Stimulated activated CD4-positive, alpha-beta T cell treated with anti-CD3 and anti-CD28 coated beads, TNF-alpha, amount 100 ng/mL, for 4 hours (primary cell): ENCODE measurements at places on chromosomes 4 and X.

- DNase-seq: no peak
Measured at GRCh38 chr4:42282081-42282901, 115.0 kb upstream of the SHISA3 start.

- DNase-seq: no peak
Measured at GRCh38 chr4:80312124-80312523, 23.4 kb upstream of the CFAP299 start.

GRCh38 chr4:168677879-168678278 lies 181.0 kb downstream of the PALLD start:
- DNase-seq: no peak

GRCh38 chr4:176526704-176527103 lies 206.9 kb downstream of the SPCS3 start:
- no peak for DNase-seq

DNA sequence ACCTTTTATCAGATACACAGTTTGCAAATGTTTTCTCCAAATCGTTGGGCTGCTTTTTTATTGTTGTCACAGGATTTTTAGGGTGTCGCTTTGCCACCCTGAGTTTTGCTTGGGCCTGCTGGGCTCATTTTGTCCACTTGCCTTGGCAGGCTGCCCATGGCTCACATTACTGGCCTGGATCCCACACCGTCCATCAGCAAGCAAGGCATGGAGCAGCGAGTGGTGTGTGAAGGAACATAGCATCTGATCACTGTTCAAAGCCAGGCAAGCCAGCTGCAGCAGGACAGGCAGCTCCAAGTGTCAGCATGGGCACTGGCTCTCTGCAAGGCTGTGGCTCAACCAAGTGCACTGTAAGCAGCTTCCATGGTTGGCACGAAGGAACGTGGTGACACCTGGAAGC lies 261.4 kb upstream of the TECRL start:
- no peak for DNase-seq

GRCh38 chr4:92270908-92271307 lies 32.9 kb upstream of the GRID2 start:
- DNase-seq: no peak

- no peak for DNase-seq
Measured at GRCh38 chrX:92231391-92231790, 452.2 kb downstream of the PCDH11X start.

GRCh38 chrX:65635378-65635777 lies 32.1 kb upstream of the MSN start:
- DNase-seq: no peak

GRCh38 chr4:89468602-89469001 lies 161.0 kb upstream of the GPRIN3 start:
- no peak for DNase-seq

GRCh38 chr4:6088950-6089349 lies 70.7 kb upstream of the C4orf50 start:
- no peak for DNase-seq

DNA sequence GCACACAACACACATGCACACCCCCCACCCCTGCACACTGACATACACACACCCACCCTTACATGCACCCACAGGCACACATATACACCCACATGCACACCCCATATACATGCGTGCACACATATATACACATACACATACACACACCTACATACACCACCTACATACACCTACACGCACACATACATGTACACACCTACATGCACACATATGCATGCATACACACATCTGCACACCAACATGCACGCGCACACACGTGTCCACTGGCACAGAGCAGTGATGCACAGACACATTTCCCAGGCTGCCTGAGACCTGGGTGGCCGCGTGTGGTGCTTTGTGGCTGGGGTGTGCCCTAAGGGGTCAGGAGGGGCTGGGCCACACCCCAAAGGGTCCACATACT lies 31.7 kb downstream of the FGFRL1 start:
- no peak for DNase-seq

DNA sequence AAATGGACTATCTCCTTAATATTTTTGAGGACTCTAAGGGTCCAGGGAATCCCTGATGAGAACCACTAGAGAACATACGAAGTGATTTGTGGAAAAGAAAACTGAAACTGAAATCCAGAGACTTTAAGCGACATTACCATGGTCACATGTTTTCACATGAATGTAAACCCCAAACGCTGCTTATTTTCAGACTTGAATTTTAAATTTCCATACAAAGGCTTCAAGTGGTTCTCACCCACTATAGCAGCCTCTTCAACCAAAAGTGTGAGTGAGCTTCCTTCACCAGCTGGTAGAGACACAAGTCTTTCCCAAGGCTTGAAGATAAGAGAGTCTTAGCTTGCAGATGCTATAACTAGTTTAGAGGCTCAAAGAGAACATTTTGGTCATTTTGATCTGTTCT lies 232.7 kb downstream of the MGST2 start:
- no peak for DNase-seq

- DNase-seq: no peak
Measured at GRCh38 chrX:71514367-71515037, 18.4 kb upstream of the OGT start.

- no peak for DNase-seq
Measured at GRCh38 chr4:26342328-26343037, 21.7 kb downstream of the RBPJ start.

DNA sequence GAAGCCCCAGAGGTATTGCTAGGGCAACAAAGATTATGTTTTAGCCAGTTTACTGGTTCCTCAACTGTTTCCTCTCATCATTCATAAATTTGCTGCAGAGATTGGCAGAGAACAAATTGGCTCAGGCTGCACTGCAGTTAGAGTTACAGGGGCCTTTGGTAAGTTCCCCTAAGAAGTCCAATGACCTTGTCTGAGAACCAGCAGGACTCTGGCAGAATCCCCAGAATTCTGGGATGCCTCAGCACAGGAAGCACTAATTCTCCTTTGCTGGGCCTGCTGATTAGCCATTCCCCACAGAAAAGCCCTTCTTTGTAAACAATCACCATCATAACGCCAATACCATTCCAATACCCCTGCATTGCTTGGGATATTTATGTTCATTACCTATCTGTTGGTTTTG lies 151.3 kb downstream of the USP46 start:
- no peak for DNase-seq

- no peak for DNase-seq
Measured at GRCh38 chr4:98473046-98473445, 185.4 kb downstream of the TSPAN5 start.

- DNase-seq: no peak
Measured at GRCh38 chrX:101759000-101759399, 99.3 kb upstream of the ARMCX2 start.

DNA sequence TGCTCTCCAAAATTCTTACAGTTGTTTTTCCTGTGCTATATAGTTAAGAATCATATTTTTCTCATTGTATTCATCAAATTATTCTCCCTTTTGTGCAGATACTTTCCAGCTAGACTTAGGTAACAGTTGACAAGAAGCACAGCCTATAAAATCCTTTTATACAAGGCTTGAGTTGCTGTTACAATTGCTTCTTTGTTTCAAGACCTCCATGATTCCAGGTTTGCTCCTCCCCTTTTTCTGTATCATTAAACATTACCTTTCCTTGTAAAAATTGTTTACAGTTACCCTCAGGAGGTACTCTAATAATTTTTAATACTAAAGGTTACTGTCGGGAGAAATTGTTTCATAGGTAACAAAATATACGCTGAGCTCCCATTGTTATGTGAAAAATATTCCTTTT lies 192.3 kb upstream of the GRID2 start:
- no peak for DNase-seq

- no peak for DNase-seq
Measured at GRCh38 chrX:2334237-2334636, 166.5 kb downstream of the DHRSX start.

DNA sequence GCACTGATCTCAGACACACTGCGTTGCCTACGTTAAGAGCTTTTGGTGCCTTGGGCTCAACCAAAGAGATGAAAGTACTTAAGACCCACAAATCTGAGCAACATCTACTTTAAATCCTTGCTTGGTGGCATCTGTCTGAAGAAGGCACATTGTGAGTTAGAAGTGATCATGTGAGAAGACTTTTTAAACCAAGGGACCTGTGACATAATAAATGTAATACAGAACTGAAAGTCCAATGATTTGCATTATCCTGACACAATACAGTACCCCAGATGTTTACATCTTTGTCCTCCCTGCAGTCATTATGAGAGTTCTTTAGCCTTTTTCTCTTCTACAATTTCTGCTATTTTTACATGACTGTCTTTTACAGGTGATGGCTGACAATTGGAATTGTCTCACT lies 96.7 kb upstream of the FTHL17 start:
- DNase-seq: no peak

DNA sequence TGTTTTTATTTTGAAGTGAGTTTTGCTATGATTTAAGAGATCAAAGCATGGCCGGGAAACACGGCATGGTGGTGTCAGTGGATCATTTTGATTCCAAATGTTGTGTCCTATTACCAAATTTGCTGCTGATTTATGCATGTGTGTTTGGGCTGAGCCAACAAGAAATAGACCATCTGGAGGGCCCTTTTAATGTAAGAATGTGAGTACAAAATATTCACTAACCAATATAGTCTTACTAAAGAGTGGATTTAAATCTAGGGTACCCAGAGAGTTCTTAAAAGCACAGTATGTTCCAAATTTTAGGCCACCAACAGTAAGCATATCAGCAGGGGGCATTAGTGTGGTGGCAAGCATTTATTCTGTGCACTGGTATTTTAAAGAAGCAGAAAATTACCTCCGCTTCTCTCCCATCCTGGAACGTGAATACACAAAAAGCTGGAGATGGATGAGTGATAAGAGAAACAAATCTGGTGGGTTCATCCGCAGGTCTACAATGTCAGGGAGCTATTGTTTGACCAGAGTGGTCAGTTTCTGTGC lies 444.4 kb upstream of the IGFBP7 start:
- no peak for DNase-seq

DNA sequence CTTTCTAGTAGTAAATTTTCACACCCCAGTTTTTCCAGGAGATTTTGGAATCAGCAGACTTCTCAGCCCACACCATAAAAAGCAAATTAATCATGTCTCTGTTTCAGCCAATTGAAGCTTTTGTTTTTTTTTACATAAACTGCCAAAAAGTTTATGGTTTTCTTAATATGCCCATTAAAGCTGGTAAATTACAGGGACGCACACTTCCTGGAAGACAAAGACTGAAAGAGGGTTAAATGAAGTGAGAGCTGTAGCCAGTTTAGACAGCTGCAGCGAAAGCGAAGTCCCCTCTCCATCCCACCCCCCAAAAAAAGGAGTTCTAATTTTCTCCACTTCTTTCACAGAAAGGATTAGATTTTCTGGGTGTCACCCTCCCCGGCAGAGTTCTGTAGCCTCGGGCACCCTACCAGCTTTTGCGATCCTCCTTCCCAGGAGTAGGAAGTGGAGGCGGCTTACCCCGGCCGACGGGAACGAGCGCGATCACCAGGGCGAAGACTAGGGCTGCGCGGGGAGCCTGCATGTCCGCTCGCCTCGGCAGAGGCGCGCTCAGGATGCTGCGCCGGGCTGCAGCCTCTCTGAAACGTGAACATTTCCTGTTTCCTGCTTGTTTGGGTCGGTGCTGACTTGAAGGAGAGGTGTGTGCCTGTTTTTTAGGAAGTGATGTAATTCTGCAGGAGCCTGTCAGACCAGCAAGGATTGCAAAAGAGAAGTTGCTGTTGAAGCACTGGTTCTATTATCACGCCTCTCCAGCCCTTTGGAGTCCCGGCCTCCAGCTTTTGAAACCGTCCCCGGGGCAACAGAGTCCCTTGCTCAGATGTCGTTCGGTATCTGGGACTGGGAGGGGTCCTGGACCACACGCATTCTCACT lies at the start of gene TMEM154:
Gene TMEM154 (minus strand): TSS at position 584 of the 868 bp plus-strand sequence. CDS start 64 bp downstream, at position 520.
- DNase-seq: peak; percentile 21

- no peak for DNase-seq
Measured at GRCh38 chr4:28228561-28229491, 1368.2 kb downstream of the STIM2 start.

DNA sequence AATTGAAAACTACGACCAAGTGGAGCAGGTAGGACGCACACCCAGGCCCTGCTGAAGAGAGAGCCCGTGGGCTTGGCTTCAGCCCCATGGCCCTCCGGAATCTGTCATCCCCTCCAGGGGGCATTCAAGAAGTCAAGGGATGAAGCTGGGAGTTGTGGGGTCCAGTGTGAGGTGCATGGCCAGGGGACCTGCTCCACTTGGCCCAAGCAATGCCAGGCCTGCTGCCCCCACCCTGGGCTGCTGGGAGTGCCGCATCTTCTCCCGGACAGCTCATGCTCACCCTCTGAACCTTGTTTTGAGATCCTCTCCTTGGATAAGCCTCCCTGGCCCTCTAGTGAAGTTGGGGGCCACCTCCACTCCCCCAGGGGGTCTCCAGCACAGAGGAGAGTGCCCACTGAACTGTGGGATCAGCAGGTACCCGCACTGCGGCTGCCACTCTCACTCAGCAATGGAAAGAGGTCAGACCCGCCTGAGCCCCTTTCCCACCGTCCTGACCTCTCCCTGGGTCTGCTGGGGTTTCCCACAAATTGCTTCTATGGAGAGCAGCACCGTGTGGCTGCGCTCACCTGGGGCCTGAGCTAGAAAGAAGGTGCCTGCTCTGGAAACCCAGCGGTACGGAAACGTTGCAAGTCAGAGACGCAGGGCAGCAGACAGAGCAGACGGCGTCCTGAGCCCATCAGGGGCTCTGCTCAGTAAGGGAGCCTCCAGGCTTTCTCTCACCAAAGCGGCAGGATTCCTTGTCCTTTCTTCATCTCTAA lies 5.0 kb upstream of the ABLIM2 start:
- DNase-seq: no peak

DNA sequence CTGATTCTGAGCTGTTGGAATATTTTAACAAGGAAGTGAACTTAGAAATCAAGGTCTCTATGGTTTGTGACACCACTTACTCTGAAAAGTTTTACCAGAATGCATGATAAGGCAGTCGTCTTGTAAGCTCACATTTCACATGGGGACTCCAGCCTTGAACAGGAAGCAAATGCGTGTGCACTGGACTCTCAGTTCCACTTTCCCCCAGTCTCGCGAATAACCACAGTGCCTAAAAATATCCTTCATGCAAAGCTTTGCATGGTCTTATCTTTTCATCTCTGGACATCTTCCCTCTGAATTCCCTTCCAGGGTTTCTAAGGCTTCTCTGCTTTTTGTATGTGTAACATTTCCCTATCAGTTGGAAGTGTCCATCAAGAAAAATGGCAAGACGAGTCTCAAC lies 581.8 kb downstream of the NLGN4X start:
- DNase-seq: no peak

- no peak for DNase-seq
Measured at GRCh38 chr4:107719207-107719921, 670 bp downstream of the PAPSS1 start.

GRCh38 chr4:135239964-135240363 lies 1038.4 kb upstream of the PABPC4L start:
- no peak for DNase-seq

GRCh38 chr4:181161669-181162068 lies 1081.5 kb upstream of the TENM3 start:
- DNase-seq: no peak

GRCh38 chr4:53484911-53485657 lies 106.2 kb downstream of the LNX1 start:
- DNase-seq: no peak

GRCh38 chr4:45841791-45842190 lies 282.1 kb downstream of the GABRG1 start:
- no peak for DNase-seq

- no peak for DNase-seq
Measured at GRCh38 chr4:11474146-11474545, 45.5 kb upstream of the HS3ST1 start.
